AG20443 (cell line): ENCODE measurements at places on chromosomes 1 and 21.

- no peak for DNase-seq
Observed at GRCh38 chr1:43034778-43035177, 76.1 kb upstream of the SLC2A1 start.

DNA sequence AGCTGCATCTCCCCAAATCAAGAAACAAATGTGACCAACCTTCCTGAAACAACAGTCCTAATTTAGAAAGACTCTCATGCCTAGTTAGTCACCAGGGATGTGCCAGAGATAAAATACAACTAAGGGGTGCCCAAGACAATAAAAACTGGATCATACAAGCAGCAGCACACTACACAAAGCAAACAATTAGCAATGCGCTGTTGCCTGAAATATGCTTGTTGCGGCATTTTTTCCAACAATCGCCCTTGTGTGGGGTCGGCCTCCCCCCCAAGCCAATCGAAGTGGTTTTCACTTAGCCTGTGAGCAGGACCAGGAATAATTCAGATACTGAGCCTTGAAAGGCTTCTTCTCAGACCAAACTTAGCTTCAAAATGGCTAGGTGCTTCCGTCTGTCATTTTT, 1.4 kb upstream of the STMN1 start:
- DNase-seq, result no peak

DNA sequence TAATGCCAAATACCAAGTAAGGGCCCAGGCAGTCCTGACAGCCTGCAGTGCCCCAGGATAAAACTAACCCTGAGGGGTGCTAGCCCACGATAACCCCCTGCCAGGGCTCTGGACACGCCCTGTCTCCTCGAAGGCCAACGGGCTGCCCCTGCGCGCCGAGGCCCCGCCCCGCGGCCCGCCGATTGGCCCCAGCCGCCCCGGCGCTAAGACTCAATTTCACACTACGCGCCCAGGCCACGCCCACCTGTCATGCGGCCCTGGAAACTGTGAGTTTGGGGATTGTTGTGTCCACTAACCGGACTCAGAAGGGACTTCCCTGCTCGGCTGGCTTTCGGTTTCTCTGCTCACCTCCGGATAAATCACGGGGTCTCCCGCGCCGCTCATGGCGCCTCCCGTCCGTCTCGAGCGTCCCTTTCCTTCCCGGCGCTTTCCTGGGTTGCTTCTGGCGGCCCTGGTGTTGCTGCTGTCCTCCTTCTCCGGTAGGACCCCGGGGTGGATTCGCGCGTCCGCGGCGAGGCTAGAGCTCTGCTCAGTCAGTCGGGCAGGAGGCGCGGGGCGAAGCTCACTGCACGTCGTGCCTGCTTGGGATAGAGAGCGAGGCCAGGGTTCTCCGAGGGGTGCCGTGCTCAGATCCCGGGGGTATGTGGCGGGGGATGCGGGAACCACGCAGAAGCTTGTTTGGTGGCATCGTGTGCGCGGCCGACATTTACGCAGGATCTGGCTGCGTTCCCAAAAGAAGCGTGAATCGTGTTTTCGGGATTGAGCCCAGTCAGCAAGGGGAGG, at the start of gene CR1L:
CR1L (plus strand) TSS at position 282 of the 783 bp plus-strand sequence; CDS start at position 383, 101 bp downstream.
- DNase-seq, result peak; percentile 91

DNA sequence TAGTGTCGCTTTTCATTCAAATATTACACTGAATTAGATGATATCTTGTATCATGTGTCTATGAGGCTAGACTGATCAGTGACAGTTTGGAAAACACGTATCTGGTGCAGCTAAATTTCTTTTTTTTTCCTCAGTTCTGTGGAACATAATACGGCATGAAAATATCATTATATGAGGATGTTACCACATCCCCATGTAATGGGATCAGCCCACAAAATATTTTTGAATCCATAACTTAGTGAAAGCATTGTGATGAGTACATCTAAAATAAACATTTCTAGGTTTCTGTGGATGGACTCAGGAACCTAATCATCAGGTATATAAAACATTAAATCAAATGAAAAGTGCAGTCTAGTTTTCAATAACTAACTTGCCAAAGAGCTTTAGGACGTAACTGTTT, 356.3 kb downstream of the USP25 start:
- no peak for DNase-seq

DNA sequence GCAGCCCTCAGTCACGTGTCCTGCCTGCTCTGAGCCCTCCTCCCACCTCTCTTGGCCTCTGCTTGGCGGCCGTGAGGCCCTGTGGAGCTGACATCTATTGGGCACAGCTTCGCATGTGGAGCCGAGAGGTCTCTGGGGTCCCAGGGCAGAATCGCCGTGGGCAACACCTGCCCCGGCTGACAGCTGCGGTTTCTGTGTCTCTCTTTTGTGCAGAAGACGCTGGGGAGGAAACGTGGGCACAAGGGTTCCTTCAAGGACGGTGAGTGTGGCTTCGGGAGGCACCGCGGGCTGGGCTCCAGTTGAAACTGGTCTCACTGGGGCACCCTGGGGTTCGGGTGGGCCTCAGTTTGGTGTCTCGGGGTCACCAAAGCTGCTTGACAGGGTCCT, 11.5 kb downstream of the ARHGEF16 start:
- DNase-seq, result no peak

GRCh38 chr1:103948526-103948925, 198.8 kb downstream of the AMY1C start:
- DNase-seq, result no peak

GRCh38 chr1:214475746-214476145, 75.7 kb downstream of the PTPN14 start:
- no peak for DNase-seq

- DNase-seq, result no peak
Observed at GRCh38 chr1:231392389-231393131, 29.5 kb downstream of the EGLN1 start.

GRCh38 chr1:64655861-64656260, 89.0 kb upstream of the RAVER2 start:
- no peak for DNase-seq

DNA sequence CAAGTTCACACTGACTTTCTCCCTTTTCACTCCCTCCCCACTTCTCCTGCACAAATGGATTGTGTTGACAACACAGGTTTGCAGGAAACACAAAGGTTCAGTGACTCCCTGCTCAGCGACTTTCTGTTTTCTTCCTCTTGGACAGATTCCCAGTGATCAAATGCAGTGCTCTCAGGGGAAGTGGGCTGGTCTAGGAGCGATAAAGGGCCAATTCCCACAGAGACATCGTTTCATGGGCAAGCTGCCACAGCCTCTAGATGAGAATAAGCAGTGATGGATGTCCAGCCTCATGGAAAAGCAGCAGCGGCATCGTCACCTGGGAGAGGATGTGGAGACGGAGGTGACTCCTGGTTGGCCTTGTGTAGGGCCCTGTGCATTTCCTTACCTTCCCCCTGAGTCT, 30.6 kb downstream of the FYB2 start:
- no peak for DNase-seq

DNA sequence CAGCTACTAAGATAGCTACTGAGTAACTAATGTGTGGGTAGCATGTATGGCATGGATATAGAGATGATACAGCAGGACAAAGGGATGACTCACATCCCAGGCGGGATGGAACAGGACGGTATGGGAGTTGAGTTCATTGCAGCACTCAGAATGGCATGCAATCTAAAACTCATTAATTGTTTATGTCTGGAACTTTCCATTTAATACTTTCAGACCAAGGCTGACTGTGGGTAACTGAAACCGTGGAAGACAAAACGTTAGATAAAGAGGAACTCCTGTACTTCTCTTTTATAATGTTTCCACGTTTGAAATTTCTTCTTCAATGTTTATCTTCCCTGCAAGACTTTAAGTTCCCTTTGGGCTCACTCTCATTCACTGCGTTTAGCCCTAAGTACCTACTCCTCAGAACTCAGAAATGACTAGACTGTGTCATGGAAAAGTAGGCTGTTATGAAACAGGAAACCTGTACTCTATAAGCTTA, 151.9 kb downstream of the MAGI3 start:
- peak; percentile 24 for DNase-seq

- no peak for DNase-seq
Observed at GRCh38 chr1:200908191-200908868, 13.6 kb downstream of the INAVA start.

- no peak for DNase-seq
Observed at GRCh38 chr1:25021591-25022215, 91.6 kb upstream of the RUNX3 start.

DNA sequence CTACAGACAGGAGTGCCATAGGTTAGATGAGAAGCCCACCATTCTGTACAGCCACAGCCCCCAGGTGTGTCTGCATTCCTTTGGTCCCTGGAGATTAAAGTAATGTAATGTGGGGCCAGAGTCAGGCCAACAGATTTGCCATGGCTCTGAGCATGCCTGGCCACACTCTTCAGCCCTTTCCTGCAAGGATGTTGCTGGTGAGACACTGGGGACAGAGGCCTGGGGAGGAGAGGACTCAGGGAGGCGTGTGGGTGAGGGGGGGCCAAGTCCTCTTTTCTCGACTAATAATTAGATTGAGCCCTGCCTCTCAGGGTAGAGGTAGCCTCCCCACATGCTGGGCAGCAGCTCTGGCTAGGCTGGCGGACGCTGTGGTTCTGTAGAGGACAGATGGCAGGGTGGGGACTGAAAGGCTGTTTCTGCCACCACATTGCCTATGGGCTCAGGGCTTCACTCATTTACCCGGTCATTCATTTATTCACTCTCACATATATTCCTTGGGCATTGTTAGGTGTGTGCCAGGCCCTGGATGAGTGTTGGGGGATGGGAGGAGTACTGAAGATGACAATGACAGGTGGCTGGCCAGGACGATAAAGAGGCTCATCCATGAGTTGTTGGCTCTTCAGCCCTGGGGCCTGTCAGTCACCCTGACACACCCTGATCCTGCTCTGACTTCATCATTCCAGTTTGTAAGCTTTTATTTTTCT, 7.1 kb upstream of the PRCC start:
- no peak for DNase-seq

DNA sequence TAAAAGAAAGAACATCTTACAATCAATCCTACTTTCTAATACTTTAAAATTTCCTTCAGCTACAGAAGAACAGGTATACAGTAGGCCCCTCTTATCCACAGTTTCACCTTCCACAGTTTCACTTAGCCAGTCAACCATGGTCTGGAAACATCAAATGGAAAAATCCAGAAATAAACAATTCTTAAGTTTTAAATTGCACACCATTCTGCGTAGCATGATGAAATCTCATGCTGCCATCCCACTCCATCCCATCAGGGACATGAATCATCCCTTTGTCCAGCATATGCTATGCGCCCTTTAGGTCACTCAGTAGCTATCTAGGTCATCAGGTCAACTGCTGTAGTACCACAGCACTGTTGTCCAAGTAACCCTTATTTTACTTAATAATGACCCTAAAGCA, 67.7 kb downstream of the HSF2BP start:
- DNase-seq, result no peak

DNA sequence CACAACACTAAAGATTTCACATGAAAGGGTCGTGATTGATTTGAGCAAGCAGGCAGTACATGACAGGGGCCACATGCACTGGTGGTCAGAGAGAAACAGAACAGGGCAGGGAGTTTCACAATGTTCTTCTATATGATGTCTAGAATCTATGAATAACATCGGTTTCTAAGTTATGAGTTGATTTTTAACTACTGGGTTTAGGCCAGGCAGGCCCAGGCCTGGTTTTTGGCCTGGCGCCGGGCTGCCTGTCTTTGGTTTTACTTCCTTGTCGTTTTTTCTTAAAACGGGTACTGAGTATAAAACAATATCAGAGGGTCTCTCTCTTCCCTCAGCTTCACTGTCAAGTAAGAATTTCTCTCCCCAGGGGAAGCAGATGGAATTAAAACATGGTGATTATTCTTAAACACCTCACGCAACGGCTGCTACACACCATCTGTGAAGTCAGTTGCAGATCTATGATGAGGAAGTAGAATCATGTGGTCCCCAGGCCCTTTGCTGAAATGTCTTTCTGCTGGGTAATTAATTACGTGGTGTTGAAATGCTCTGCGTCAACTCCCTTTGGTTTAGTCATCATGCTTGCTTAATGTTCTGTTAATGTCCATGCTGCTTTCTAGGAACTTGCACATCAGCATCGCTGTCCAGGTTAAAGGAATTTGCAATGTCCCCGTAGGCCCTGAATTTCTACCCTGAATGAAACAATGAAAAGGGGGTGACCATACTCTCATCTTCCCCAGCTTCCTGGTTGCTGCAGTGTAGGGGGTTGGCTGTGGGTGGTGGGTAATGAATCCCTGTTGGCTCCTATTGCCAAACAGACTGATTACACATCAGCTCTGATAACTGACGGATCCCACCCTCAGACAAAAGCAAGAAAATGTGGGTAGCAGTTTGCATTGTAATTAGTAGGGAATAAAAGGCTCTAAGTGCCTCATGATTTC, 70.3 kb downstream of the SERINC2 start:
- peak; percentile 90 for DNase-seq

DNA sequence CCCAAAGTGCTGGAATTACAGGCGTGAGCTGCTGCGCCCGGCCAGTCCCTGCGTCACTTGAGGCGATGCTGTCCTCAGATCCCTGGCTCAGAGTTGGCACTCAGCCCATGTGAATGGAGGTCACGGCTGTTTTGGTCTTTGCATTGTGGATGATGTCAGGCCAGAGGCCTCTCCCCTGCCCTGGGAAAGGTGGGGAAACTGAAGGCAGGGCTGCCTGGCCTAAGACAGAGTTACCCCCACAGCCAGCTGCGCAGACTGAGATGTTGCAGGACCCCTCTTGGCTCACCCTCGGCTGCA, 821 bp downstream of the MASP2 start:
- no peak for DNase-seq

DNA sequence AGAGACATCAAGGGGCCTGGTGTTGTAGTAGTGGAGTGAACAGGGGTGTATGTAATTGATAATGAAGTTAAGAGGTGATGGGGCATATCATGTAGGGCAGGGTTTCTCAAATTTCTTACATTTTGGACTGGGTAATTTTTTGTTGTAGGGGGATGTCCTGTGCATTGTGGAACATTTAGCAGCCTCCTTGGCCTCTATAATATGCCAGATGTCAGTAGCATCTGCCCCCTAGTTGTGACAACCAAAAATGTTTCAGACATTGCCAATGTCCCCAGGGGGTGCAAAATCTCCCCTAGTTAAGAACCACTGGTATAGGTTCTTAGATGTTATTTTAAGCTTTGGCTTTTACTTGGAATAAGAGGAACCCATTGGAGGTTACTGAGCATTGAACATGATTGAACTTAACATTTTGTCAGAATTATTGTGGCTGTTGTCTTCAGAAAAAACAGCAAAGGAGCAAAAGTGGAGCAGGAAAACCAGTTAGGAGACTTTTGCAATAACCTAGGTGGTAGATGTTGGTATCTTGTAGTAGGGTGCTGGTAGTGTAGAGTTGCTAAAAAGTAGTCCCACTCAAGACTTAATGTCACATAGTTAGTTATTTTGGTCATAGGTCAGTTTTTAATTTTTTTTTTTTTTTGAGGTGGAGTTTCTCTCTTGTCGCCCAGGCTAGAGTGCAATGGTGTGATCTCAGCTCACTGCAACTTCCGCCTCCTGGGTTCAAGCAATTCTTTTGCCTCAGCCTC, 6.2 kb downstream of the ZNF326 start:
- DNase-seq, result no peak

DNA sequence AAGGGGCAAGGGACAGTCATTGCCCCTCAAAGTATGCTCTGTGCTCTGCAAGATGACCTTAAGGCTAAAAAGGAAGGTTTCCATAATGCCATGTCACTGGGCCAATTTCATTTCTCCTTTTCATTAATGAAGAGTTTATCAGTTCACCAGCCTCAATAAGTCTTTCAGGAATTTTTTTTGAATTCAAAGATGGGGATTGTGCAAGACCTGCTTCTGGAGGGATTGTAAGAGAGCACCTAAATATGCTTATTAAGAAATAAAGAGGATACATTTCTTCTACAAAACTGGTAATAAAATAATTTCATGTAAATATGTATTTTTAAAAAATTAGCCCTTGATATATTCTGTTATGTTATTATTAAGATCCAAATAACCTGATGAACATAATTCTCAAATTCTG, 86.8 kb upstream of the RGS4 start:
- DNase-seq, result no peak

- no peak for DNase-seq
Observed at GRCh38 chr1:225885336-225885735, 3.2 kb upstream of the TMEM63A start.
